ENCODE measurements at places on chromosomes 6 and 20.

DNA sequence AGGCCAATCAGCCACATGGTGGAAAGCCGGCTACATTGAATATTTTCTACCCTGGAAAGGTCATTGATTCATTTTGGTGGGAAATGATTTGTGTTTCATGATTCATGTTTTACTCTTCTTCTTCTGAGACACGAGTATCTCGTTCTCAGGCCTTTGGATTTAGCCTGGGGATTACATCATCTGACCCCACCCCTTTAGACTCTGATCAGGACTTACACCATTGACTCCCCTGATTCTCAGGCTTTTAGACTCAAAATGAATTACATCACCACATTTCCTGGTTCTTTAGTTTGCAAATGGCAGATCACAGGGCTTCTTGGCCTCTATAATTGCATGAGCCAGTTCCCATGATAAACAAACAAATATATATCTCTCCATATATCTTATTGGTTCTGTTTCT lies 228.8 kb downstream of the ADGRG6 start:
- DNase-seq, result no peak

DNA sequence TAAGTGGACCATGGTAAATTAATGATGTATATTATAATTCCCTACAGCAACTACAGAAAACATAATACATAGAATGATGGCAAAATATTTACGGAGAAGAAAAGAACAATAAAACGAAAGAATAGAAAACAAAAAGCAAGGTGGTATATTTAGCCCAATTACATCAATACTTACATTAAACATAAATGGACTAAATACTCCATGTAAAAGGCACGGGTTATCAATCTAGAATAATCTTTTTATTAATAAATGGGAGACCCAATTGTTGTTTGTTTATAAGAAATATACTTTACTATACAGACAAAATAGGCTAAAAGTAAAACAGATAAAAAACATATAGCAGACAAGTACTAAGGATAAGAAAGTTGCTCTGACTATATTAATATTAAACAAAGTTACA lies 137.2 kb downstream of the TASP1 start:
- DNase-seq, result no peak

DNA sequence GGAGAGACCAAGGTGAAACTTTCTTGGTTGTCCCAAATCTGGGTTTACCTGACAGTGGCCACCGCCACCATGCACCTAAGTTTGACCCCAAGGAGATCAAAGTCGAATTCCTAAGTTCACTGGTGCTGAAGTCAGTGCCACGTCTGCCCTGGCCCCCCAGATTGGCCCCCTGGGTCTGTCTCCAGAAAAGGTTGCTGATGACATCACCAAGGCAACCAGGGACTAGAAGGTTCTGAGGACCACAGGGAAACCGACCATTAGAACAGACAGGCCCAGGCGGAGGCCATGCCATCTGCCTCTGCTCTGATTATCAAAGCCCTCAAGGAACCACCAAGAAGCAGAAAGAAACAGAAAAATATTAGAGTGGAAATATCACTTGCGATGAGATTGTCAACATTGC lies 91.2 kb downstream of the DLL1 start:
- DNase-seq, result no peak

GRCh38 chr6:147578159-147578558 lies 69.7 kb downstream of the SAMD5 start:
- DNase-seq, result no peak

- no peak for DNase-seq
These were observed 3.0 kb downstream of the CD83 start for GRCh38 chr6:14120546-14120945.

DNA sequence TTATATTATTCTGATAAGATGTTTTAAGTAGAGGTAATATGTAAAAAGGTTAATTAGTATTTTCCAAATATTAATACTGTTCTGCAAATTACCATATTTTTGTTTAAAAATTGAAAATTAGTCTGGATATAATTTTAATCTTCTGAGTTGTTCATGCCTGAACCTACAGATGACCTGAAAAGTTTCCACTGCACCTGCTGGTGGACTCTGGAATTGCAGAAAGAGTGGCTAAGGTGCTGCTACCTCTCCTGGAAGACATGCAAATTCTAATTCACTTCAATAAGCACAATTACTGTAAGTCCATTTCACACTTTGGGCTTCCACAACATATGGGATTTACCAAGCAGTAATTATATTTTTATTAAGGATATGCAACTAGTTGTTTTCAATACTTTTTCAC lies 77.7 kb upstream of the OLIG3 start:
- DNase-seq, result no peak

- DNase-seq, result no peak
These were observed 107.5 kb downstream of the FYN start for GRCh38 chr6:111765763-111766162.

DNA sequence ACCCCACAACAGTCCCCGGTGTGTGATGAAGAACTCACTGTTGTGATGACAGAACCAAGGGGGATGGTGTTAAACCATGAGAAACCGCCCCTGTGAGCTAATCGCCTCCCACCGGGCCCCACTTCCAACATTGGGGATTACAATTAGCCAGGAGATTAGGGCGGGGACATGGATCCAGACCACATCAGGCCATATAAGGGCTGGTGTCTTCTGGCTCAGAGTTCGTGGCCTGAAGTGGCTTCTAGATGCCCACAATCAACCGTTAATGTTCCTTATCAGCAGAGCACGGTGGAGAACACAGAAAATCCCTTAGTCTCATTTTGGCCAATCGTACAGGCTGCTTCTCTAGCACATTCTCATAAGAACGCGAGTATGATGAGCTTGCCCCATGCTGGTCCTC lies 10.9 kb upstream of the MAS1 start:
- DNase-seq, result no peak

GRCh38 chr20:11103866-11104265 lies 430.1 kb upstream of the JAG1 start:
- no peak for DNase-seq

DNA sequence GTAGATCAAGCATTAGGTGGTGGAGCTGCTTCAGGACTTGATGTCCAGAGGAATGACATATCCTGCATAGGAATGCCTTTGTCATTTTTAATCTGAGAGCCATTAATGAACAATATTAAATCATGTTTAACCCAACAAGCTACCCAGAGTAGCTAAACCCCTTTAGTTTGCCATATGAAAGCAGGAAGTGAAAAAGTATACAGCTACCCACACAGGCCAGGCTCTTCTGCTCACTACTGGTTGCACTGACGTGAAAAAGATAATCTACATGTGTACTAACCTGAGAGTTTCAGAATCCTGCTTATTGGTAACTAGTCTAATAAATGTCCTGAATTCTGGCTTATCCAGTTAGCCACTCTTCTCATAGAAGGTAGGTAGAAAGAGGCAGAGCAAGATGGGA lies 19.9 kb downstream of the GLYATL3 start:
- no peak for DNase-seq

- DNase-seq, result no peak
These were observed 165.3 kb downstream of the ZDHHC14 start for GRCh38 chr6:157546321-157546720.

- no peak for DNase-seq
These were observed 1131.3 kb upstream of the MAP3K7 start for GRCh38 chr6:91718198-91718597.

GRCh38 chr20:24647713-24648112 lies 178.3 kb downstream of the SYNDIG1 start:
- no peak for DNase-seq

All from activated naive CD4-positive, alpha-beta T cell (primary cell).